Esophagus squamous epithelium (tissue), 5 donors: ENCODE measurements at places on chromosomes 3 and 15.

GRCh38 chr3:124322309-124322880 lies 330.5 kb upstream of the ROPN1 start:
- DNase-seq, result no peak

DNA sequence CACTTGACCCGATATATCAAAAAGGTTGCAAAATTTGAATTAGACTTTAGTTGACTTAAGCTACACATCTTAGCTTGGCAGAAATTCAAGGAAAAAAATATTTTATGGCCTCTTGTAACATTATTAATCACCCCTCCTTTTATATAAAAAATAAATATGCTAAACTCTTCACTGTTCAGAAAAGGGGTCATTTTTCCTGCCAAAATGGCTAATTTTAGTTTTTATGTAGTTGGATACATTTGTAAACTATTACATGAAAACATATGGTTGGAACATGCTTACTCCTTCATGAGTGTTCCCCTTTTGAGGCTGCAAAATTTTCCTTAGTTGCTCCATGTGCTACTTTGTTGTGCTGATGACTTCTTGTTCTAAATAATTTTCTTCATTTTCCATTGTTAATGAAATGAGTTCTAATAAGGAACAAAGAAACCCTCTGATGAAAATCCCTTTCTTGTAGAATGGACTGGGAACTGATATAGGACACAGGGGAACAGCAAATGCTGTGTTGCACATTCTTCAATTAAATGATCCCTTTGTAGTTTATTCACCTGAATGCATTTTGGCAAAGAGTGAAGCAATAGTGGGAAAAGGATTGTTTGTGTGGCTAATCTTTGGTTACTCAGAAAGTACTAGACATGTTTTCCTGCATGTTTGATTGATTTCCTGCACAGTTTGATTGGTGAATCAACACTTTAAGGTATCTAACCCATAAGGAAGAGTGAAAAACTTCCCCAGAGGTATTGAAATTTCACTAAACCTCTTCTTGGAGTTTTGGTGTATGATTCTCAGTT lies 349.3 kb downstream of the TIGIT start:
- DNase-seq, result no peak

DNA sequence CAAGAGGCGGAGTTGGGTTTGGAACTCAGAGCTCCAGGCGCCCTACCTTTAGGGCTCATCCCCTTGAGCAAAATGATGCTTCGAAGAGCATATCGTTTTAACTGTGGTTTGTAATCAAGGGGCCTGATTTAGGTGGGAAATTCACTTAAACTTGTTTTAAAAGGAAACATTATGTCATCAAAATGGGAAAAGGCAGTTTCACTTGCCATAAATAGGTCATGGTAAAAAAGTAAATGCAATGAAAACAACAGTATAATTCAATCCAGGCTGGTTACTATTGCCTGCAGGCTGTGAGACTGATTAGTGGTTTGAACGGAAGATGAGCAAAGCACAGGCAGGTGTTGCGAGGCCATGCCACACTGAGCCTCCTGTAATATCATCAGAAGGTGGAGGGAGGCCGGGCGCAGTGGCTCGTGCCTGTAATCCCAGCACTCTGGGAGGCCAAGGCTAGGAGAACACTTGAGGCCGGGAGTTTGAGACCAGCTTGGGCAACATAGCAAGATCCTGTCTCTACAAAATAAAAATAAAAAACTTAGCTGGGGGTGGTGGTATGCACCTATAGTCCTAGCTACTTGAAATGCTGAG lies 2.1 kb downstream of the HDAC11 start:
- no peak for DNase-seq

- DNase-seq, result no peak
Measured at GRCh38 chr15:81747482-81747881, 298.3 kb downstream of the MEX3B start.

DNA sequence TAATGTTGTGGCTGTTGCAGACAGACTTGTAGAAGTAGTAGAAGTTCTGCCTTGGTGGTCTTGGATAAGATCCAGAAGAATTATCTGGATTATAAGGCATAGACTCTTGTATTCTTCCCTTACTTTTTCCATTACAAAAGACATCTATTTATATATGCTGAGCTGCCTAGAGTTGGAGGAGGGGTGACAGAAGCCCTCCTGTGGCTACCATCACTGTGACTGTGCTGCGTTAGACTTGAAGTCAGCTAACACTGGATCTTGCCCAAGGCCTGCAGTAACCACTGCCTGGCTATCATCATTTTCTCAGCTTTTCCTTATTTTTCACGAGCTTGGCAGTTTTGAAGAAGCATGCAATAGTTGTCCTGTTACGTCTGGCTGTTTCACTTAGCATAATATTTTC lies 684.8 kb upstream of the BCHE start:
- no peak for DNase-seq

DNA sequence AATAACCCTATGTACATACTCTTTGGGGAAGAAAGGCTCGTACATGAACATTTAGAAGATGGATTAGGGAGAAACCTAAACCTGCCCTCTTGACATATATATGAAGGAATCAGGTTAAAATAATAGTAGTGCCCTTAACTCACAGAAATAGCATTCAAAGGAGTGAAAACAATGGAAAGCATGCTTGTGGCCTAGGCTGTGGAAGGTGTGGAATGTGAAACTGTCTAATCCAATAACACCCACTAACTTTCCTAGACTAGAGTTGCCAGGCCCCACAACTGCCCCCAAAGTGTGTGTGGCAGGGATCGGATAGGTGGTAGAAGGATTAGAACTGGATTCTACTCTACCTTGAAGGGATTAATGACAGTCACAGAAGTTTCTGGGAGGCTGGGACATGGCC lies 317.4 kb upstream of the LRRFIP2 start:
- no peak for DNase-seq

DNA sequence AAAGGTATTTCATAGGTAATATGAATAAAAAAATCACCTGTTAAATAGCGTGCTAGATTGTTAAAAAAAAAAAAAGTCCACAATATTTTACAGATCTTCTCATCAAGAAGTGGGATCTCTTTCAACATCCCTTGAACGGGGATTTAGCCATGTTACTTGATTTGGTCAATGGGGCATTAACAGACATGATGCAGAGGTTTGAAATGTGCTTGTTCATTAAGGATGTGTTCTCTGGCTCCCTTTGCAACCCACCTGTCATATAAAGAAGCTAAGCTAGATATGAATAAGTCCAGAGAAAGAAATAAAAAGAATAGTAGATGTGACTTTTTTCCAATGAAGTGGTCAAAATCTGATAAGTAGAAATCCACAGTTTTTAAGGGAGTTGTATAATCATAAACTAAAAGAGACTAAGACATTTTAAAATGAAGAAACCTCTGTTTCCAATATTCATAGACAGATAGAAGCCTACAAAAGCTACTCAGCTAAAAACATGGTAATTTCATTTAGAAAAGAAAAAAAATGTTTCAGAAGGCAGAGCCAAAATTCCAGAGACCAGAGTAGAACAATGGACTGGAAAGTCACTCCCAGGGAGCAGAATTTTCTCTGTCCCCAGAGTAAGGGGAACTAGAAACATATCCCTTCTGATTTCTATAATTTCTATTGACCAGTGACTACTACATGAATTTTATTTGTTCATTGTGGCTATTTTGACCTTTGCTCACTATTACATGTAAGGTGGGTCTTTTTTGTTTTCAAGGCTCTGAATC lies 79.2 kb downstream of the PLSCR2 start:
- no peak for DNase-seq

DNA sequence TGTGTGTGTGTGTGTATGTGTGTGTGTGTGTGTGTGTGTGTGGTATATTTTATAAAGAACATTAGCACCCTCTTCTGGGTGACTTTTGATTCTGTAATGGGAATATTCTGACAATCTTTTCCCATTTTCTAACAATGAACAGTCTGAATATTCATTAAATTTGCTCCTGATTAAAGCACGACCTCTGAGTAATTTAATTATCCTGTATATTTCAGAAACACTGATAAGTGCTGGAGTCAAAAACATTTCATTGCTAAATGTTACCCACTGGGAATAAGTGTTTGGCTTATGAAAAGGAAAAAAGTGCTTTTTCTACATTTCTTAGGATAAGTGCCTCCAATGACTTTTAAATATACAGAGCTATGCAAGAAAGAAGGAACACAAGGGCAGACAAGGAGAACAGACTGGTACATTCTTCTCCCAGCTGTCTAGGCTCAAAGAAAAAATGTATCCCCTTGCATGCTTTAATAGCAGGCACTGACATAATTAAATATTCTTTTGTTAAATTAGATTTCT lies 32.3 kb upstream of the SYNPR start:
- no peak for DNase-seq

DNA sequence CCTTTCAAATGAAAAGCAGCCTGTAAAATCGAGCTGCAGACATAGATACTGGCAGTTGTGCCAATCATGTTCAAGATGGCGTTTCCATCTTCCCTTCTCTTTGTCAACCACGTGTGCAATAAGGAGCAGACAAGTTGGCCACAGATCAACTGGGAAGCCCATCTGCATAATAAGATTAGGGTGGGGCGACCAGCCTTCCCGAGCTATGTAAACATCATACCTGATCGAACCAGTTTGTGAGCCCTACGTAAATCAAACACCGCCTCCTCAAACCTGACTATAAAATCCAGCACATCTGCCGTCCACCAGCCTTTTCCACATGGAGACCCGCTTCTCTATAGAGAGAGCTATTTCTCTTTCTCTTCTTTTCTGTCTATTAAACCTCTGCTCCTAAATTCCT lies 37.2 kb downstream of the TRIM42 start:
- no peak for DNase-seq

DNA sequence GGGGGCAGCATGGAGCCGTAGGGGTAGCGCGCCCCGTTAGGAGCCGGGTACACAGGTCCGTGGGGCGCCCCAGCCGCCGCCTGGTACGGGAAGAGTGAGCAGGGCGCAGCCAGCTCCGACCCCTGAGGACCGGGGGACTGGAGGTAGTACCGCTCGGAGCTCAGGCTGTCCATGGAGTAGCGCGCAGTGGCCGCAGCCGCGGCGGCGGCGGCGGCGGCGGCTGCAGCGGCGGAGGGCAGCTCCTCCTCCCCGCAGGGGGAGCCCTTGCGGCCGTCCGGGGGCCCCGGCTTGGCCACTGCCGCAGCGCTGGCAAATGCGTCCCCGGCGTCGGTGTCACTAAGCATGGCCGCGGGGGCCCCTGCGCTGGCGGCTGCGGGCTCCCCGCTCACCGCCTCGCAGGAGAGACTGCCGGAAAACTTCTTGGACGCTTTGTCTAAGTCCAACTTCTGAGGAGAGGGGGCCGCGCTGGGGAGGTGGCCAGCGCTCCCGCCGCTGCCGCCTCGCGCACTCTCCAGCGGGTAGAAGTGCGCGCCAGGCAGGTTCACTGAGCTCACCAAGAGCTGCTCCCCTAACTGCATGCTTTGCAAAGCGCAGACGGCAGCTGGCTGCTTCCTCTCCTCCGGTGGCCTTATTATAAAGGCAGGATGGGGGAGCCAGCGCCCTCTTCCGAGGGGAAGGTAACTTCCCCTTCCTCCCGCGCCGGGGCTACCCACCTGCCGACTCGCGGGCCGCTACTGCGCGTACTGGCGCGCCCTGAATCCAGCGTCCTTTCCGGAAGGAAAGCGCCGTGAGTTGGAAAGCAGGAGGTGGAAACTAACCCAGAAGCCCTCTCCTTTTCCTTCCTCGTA lies at the start of gene EOMES:
Gene EOMES, minus strand, starts transcription at position 607 of the 848 bp plus-strand sequence. Its CDS starts 29 bp downstream, at position 578.
- no peak for DNase-seq

GRCh38 chr3:29004885-29005599 lies 275.8 kb upstream of the RBMS3 start:
- DNase-seq, result no peak

- no peak for DNase-seq
Measured at GRCh38 chr3:165390166-165390565, 194.0 kb upstream of the SLITRK3 start.

GRCh38 chr15:58285212-58285920 lies 146.4 kb upstream of the LIPC start:
- no peak for DNase-seq

- DNase-seq, result no peak
Measured at GRCh38 chr15:81297603-81298575, 26.1 kb downstream of the STARD5 start.

DNA sequence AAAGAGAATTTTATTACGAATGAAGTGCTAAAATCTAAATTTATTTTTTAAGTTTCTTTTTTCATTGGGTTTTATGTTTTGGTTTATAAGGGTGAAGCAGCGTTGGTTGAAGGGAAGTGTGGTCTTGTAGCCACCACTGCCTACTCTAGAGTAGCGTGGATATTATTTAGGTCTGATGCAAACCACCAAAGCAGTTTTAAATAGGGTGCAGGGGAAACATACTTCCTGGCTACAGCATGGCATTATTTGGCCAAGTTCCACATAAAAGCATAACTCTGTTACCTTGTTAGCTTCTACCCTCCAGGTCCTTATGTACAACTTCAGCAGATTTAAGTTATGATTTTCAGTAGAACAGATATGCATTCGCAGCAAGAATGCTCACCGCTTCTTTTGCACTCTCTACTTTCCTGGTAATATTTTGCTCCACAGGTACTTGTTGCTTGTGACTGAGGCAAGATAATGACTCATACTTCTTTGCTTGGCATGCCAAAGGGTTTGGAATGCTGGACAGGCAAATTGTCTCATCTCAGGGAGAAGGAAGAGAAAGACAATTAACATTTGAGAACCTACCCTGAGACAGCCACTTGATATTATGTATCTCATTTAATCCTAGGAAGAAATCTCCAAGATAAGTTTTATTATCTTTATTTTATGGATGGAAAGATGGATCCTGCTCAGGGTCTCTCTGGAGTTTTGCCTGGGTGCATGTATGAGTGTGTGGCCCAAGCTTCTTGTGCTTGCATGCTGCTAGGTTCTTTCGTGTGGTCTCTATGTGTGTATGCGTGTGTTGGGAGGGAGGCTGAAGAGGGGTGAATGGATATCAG lies 5.4 kb downstream of the TGFBR2 start:
- DNase-seq, result no peak

GRCh38 chr3:148625991-148626390 lies 71.7 kb upstream of the AGTR1 start:
- no peak for DNase-seq

GRCh38 chr3:134368751-134369105 lies 5.5 kb downstream of the AMOTL2 start:
- DNase-seq, result no peak

- DNase-seq, result no peak
Measured at GRCh38 chr3:111324151-111324550, 217.8 kb upstream of the CD96 start.

GRCh38 chr15:67305506-67305905 lies 50.9 kb downstream of the IQCH start:
- DNase-seq, result no peak

- DNase-seq, result no peak
Measured at GRCh38 chr3:108410531-108410984, 99.8 kb downstream of the MYH15 start.

- DNase-seq, result no peak
Measured at GRCh38 chr15:58212909-58213526, 74.8 kb downstream of the AQP9 start.

DNA sequence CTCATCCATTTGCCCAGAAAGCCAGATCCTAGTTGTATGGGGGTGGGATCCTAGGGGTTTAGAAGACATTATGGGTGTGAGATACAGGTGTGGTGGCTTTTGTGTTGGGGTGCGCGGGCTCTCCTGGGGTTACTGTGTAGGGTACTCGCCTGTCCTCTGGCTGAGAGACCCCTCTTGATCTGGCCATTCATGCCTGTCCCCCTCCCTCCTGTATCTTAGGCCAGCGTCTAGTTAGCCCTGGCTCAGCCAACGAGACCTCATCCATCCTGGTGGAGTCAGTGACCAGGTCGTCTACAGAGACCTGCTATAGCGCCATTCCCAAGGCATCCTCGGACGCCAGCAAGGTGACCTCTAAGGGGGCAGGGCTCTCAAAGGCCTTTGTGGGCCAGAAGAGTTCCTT lies 41.4 kb downstream of the DNASE1L3 start:
- DNase-seq, result no peak
